GM23338 (cell line): ENCODE measurements at places on chromosomes 3 and 15.
A peak's percentile ranks its signal among the peaks of the same experiment; 100 is the strongest.

- no peak for DNase-seq
These were observed 58.5 kb upstream of the PLXNA1 start for GRCh38 chr3:126924458-126924857.

GRCh38 chr15:42727750-42728381 lies 9.1 kb downstream of the CDAN1 start:
- DNase-seq = no peak

DNA sequence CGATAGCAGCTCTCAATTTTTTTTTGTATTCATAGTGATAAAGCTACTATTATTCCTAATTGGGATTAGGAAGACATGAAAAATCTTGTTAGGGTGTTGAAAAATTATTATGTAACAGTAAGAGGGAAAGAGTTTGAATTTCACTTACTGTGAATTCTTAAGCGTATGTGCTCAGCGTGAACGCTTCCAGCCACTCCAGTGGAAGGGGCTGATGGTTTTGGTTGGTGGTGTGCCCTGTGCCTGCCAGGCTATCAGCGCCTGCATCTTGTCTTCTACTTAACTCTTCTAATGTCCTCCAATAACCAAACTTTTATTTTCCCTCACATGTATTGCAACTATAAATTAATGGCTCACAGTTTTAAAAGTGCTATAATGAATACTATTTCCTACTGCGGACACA lies 22.5 kb downstream of the CDIN1 start:
- DNase-seq = no peak

GRCh38 chr3:56761887-56762651 lies 39.7 kb downstream of the ARHGEF3 start:
- no peak for DNase-seq

GRCh38 chr15:94258246-94258645 lies 26.9 kb downstream of the MCTP2 start:
- no peak for DNase-seq

GRCh38 chr3:39501968-39502837 lies 34.7 kb downstream of the MOBP start:
- DNase-seq = peak; percentile 11

DNA sequence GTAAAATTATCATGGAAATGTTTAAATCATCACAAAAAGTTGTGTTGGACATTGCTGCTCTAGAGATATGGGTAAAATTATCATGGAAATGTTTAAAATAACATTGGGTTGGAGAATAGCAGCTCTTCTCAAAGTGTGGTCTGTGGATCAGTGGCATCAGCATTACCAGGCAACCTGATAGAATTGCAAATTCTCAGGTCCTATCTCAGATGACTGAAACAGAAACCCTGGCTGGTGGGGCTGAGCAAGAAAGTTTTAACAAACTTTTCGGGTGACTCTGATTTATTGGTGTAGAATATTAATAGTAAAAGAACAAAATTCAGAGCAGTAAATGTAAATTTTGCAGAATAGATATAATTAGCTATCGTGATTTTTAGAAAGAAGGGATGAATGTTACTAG lies 28.9 kb downstream of the NXPE3 start:
- DNase-seq = no peak

DNA sequence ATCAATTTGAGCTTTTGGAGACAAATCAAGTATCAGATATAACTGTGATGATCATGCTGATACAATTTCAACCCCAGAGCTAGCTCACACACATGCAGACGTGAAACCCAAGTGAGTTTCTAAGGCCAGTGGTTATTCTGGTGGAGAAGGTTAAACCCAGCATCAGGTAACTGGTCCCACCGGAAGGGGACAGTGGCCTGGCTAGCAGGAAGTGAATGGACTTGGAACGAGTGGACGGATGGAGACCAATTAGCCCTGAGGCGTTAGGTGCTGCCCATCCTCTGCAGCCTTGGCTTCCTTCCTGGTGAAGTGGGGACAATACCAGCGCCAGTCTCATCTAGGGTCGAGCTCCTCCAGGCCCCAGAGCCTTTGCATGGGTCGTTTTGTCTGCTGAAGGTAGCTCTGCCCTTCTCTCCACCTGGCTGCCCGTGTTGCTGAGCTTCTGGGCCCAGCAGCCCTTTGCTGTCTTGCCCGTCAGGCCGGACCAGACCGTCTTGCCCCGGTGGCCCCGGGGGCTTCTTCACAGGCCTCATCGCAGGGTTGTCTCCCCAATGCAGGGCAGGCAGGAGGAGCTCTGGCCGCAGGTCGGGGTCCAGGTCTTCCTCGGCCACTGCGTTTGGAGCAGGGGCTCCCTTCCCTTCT lies 915 bp upstream of the KCTD6 start:
- DNase-seq = no peak

DNA sequence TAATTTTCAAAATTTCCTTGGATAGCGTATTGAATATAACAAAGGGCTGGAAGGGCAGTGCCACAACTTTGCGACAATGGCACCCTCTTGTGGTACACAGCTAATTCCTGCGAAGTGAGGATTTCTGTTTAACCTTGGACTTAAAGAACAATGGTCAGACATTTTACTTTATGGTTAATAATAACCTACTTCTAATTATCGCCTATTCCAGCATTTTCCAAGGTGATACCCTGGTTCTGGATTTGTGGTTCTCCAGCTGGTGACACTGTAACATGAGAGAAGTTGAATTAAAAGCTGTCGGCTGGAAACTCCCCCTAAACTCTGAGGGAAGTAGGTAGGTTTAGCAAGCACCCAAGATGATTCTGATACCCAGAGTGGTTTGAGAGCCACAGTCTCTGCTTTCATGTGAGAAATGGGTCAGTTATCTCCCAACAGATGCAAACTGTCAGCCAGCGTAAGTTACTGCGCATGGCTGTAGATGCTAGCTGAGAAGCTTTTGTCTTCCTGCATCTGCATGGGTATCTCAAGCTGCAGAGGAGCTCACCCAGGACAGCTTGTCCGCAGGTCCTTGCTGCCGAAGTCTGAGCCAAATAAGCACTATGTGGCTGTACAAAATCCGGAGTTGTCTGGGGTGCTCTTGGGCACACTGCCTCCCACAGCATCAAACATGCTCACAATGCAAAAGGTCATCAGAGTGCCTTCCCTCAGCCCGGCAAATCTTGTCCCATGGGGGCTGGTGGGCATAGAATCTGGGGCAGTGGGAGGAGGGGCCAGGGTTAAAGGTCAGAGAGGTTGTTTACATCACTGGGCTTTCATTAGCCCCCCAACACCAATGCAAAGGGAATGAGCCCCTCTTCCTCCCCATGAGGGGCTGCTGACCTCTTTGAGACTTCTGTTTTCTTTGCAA lies 6.6 kb upstream of the CHSY1 start:
- DNase-seq = peak; percentile 88

- no peak for DNase-seq
These were observed 23.4 kb upstream of the CLEC3B start for GRCh38 chr3:45002720-45003119.

DNA sequence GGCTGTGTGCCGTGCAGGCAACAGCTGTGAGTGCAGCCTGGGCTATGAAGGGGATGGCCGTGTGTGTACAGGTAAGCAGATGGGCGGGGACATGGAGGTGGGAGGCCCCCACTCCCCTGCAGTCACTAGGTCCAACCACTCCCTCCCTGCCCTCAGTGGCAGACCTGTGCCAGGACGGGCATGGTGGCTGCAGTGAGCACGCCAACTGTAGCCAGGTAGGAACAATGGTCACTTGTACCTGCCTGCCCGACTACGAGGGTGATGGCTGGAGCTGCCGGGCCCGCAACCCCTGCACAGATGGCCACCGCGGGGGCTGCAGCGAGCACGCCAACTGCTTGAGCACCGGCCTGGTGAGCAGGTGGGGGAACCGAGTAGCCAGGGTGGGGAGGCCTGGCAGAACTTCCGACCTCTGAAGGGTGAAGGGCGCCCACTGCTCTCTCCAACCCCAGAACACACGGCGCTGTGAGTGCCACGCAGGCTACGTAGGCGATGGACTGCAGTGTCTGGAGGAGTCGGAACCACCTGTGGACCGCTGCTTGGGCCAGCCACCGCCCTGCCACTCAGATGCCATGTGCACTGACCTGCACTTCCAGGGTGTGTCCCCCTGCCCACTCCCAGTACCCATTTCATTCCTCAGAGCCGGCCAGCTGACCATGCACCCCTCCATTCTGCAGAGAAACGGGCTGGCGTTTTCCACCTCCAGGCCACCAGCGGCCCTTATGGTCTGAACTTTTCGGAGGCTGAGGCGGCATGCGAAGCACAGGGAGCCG lies 11.6 kb downstream of the NT5DC2 start:
- DNase-seq = no peak

GRCh38 chr3:127646501-127647046 lies 17.6 kb downstream of the PODXL2 start:
- DNase-seq = no peak

DNA sequence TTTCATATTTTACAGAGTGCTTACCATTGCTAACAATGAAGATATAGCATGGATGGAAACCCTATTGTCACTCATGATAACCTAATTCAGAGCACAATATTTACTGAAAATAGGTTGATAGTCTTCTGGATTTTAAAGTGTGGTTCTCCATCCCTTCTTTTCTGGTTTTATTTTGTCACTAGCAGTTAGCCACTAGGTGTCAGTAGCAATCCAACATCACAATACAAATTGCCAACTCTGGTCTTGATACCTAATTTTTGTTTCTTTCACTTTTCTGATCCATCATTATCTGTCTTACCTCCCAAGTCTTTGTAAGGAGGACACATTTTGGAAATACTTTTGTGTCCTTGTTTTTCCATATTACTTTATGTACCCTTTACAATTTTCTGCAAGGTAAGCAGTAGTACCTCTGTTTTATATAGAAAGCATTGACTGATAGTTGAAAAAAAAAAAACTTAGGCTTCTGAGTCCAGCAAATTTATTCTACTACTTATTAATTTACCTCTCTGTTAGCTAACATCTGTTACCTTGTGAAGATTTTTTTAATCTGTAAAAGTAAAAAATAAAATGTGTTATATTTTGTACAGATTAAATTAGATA lies 28.3 kb upstream of the CRYBG3 start:
- peak; percentile 73 for DNase-seq
